ENCODE measurements at places on chromosomes 16 and 17.

GRCh38 chr16:22312897-22313781 lies 15.9 kb downstream of the POLR3E start:
- DNase-seq: no peak

GRCh38 chr17:81511804-81512561 lies 616 bp downstream of the ACTG1 start:
- no peak for DNase-seq

DNA sequence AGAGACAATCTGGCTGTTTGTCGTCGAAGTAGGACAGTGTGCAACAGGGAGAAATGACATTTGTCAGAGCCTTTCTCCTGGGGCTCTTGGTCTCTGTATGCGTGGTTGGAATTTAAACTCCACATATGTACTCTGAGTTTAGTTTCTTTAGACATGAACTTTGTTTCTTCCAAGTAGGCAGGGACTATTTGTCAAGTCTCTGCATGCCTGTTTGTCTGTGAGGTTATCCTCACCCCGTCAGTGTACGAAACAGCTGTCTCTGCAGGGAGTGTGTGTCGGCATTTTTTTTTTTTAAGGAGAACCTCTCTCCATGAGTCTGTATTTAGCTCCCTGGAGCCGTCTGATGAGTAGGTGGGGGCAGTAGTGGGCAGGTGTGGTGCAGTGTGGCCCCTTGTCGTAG lies 29.7 kb downstream of the NDEL1 start:
- DNase-seq: no peak

GRCh38 chr17:39928858-39929645 lies 1.5 kb downstream of the LRRC3C start:
- no peak for DNase-seq

DNA sequence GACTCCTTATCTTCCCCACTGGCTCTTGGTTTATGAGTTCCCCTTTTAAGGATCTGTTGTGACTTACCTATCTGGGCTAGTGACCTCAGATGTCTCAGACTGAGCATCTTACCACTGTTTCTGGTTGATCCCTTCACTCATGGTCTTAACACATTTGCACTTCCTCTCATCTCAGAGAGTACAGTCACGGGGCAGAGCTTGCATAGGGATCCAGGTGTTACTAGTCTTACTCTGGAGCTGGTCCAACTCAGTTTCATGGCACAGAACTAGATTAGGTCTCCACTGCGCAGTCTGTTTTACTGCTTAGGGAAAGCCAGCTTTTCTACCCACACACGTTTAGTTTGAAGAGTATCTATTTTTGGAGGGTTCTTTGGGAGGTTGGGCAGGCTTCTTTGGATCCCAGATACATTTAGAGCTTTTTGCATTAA lies 10.2 kb downstream of the GABARAPL2 start:
- DNase-seq: no peak

DNA sequence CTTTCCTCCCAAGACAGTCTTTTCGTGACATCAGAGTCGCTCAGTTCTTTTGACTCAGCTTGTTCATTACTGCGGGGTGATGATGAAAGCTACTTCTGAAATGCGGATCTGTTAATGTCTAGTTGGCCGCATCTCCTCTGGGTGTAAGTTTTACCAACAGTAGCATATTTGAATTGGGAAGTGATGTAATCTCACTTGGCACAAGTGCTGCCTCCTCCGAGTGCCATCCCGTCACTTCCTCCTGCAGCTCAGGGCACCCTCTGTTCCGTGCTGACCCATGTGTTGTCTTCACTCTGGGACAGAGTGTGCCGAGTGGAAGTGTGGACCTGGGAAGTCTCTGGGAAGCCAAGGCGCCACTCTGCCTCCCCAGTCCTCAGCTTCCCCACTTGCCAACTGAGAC lies 8.9 kb downstream of the ADAD2 start:
- DNase-seq: no peak

- no peak for DNase-seq
These were observed 1.5 kb downstream of the HLF start for GRCh38 chr17:55266051-55266957.

DNA sequence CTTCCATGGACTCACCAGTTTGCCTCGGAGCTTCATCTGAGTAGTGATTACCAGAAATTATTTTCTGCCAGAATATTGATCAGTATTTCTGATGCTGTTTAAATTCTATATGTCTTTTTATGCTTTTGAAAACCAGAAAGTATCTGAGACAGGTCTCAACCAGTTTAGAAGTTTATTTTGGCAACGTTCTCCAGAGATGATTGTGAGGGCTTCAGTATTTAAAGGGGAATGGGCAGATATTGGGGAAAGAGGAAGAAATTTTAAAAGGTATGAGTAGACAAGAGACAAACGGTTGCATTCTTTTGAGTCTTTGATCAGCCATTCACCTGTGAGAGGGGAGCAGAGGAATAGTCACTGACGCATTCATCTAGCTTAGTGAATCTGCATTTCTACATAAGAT lies 44.4 kb upstream of the ABCC11 start:
- no peak for DNase-seq

DNA sequence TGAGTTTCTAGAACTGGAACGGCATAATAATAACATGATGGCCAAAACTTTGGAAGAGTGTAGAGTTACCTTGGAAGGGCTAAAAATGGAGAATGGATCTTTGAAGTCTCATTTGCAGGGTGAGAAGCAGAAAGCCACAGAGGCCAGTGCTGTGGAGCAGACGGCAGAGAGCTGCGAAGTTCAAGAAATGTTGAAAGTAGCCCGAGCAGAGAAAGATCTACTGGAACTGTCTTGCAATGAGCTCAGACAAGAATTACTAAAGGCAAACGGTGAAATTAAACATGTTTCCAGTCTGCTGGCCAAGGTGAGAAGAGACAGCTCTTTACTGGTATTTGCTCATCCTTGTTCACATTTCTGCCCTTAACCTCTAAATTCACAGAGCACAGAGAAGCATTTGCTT lies 196.4 kb downstream of the SPECC1 start:
- no peak for DNase-seq

- no peak for DNase-seq
These were observed 11.9 kb downstream of the FZD2 start for GRCh38 chr17:44568945-44569858.

GRCh38 chr16:87780385-87780989 lies 14.7 kb upstream of the KLHDC4 start:
- peak; percentile 17 for DNase-seq

GRCh38 chr17:17840751-17841591 lies 4.2 kb upstream of the SREBF1 start:
- no peak for DNase-seq

DNA sequence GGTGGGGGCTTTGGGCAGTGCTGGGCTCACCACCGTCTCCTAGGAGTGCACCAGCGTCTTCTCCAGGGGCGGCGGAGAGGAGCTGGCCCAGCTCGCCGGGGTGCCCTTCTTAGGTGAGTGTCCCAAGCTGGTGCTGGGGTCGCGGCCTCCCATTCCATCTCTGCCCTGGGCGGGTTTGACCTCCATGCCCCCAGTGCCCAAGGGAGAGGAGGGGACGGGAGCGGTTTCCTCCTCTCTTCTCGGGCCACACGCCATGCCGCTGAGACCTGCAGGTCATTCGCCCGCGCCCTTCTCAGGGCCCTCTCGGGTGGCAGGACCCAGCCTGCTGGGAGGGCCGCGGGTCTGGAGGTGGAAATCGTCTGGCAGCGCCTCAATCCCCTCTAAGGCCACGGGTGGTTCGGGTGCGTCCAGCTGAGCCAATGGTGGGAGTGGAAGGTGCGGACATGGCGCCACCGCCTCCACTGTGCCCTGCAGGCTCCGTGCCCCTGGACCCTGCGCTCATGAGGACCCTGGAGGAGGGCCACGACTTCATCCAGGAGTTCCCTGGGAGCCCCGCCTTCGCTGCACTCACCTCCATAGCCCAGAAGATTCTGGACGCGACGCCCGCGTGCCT lies 5.3 kb downstream of the IGFALS start:
- no peak for DNase-seq

GRCh38 chr16:4089251-4089810 lies 26.9 kb downstream of the ADCY9 start:
- DNase-seq: no peak

DNA sequence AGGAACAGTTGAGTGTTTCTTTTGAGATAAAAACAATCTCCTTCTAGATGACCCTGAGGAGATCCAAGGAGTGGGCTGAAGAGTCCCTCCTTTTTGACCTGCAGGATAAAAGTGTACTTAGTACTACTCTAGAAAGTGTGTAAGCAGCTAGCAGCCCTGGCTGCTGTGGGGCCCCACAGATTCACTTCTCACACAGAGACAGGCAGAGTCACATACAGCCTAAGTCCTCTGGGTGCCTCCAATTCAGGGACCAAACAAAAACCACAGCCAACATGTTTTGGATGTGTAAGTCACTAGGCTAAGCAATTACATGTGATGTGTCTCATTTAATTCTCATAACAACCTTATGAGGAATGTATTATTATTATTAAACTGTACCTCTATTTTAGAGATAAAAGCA lies 97.1 kb downstream of the TMEM100 start:
- no peak for DNase-seq

DNA sequence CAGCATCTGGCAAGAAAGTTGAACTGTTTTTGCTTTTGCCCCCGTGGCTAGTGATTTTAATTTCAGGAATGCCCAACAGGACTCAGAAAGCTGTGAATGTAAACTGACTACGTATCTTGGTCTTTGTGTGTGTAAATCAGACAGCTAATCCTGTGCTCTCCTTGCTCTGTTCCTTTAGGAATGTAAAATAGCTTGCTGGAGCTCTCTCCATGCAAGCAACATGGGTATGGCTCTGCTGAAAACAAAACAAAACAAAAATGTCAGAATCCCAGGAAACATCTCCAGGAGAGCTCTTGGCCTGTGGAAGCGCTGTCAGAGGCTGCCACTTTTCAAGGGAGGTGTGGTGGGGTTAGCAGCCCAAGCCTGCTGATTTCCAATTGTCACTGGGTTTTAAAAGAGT lies 161.8 kb upstream of the NOG start:
- no peak for DNase-seq

DNA sequence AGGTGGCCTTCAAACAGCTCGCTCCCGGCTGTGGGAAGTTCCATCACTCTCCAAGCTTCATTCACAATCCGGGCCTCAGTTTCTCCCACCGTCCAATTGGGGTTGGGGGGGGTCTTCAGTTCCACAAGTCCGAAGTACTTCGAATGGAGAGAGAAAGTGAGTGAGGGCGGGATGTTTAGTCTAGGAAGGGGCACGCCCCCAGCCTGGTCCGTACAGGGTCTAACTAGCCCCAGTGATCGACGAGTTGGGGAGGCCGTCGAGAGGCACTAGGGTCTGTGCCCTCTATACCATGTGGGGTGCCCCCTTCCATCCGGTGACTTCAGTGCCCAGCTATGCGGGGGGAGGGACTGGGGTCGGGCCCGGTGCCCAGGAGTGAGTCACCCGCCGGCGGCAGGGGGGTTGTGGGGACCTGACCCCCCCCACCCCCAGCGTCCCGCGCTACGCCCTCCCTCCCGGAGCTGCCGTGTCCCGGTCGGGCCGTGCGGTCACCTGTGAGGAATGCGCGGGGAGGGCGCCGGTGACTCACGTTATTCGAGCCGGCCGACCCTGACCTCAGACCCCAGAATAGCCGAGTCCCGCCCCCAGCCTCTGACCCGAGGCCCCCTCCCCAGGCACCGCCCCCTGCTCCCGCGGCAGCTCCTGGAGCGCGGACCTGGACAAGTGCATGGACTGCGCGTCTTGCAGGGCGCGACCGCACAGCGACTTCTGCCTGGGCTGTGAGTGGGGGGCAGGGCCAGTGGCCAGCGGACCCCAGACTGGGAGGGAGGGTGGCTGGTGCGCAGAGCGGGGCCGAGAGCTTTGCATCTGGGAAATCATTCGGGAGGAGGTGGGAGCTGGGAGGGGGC lies 658 bp downstream of the TNFRSF12A start:
- DNase-seq: peak; percentile 55

GRCh38 chr17:76576189-76576588 lies 9.5 kb downstream of the ST6GALNAC2 start:
- no peak for DNase-seq

DNA sequence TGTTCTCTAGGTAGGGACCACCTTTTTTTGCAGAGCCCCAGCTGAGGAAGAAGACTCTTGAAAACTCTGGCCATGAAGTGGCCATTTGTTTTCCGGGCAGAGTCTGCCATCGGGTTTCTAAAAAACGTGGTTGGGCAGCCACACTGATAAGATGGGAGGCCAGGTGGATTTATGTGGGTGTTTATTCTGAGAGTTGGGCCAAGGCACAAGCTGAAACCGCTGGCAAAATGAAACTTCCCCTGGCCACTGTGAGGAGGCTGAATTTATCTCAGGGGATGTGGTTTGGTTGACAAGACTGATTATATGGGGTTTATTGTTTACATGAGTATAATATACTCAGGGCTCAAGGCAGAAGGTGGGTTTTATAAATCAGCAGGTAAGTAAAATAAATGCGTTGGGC lies 421.8 kb downstream of the UTP18 start:
- DNase-seq: no peak

DNA sequence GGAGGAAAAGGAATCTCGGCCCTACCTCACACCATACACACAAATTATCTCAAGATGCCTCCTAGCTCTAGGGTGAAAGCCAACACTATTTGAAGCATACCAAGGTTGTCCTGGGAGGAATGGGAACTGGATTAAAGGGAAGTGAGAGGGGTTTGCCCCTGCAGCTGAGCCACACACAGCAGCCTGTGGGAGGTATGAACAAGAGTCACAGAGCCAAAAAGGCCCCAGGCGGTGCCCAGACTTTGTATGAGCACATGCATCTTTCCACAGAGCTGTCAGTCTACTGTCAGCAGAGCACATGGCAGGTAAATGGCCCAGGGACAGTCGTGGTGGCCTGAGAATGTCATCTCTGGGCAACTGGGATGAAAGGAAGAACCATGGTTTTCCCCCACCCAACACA lies 31.0 kb upstream of the RCVRN start:
- DNase-seq: no peak

DNA sequence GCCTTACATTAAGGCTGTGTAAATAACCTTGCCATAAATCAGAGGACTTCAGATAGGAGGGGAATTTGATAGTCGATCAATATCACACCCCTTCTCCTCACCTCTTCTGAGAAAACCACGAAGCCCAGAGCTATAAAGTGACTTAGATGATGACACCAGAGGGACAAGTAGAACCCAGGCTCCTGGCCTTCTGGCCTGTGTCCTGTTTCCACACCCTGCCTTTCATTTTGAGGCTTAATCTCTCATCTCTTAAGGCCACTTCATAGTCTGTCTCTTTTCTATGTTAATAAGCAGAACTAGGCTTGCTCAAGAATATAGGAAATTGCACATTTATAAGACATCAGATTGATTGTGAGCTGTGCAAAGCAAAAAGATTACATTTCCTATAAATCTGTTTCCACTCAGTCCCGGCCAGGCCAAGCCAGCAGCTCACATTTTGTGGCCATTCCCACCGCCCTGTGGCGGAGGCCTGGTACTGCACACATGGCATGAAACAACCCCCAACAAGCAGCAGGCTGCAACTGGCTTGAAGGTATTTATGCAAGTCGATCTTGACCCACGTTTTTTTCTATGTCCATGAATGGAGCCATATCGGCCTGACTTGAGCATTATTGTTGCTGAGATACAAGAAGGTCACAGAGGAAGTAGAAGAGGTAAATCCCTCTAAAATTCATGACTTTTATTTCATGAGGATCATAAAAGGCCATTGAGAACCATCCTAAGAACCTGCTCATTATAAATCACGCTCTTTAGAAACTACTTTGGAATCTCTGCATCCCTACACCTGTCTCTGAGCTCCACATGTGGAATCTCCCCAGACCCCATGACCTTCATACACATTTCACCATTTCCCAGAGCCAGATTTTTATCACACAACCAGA lies 93.7 kb downstream of the PMP22 start:
- DNase-seq: no peak
